A673 (cell line): ENCODE measurements at places on chromosomes 7 and 10. TPM values are rescaled to one million over a fixed set of nuclear protein-coding genes. Genes with fewer than 3 reads are reported as not detected.

Gene ZNHIT1
- 64.4 and 65.1 TPM in 2 replicates for total RNA-seq

Gene LEP
- total RNA-seq = not detected in 2 replicates

Gene TBX20
- 1.8 TPM in 2 replicates for total RNA-seq

Gene MRPL32
- 88.3 and 102 TPM in 2 replicates for total RNA-seq

Gene CTAGE8
- 2.1 and 2.8 TPM in 2 replicates for total RNA-seq

Gene RBM17
- total RNA-seq = 195 and 200 TPM in 2 replicates
